GM12865 (cell line): ENCODE measurements at places on chromosomes 16 and 17.

- no peak for DNase-seq
These were observed 7.5 kb upstream of the RASD1 start for GRCh38 chr17:17503566-17504130.

- no peak for DNase-seq
These were observed 11.6 kb downstream of the WNT9B start for GRCh38 chr17:46862949-46863348.

- no peak for DNase-seq
These were observed 50.8 kb downstream of the USP10 start for GRCh38 chr16:84750575-84750974.

- no peak for DNase-seq
These were observed 1.8 kb upstream of the OR1E1 start for GRCh38 chr17:3400055-3400454.

DNA sequence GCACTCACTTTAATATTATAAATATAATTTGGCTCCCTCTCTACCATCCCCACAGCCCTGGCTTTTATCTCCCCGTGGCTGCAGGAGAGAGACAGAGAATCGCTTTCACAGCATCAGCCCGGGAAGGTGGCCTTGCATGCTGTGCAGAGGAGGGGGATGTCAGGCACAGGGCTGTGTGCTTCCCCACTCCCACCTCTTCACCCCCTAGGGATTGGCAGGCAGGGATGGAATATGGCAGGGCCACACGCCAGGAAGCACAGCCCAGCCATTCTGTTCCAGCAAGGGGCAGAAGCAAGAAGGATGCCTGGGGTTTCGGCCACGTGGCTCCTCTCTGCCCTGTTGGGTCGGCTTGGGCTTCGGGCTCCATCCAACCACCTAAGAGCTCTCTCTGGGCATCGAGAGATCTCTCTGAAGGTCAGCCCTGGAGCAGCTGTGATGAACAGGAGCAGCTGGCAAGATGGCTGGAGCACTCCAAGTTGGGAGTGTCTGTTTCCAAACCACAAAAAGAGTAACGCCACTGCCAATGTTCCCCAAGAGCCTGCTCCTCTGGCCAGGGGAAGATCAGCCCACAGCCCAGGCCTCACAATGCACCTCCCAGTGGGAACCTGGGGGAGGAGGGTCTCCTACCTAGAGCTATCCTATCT, 223.2 kb downstream of the C16orf78 start:
- DNase-seq, result no peak

GRCh38 chr17:45018848-45019711, 32.4 kb downstream of the DCAKD start:
- DNase-seq, result peak; percentile 59

- no peak for DNase-seq
These were observed 179.2 kb downstream of the MAP2K6 start for GRCh38 chr17:69593716-69594115.

DNA sequence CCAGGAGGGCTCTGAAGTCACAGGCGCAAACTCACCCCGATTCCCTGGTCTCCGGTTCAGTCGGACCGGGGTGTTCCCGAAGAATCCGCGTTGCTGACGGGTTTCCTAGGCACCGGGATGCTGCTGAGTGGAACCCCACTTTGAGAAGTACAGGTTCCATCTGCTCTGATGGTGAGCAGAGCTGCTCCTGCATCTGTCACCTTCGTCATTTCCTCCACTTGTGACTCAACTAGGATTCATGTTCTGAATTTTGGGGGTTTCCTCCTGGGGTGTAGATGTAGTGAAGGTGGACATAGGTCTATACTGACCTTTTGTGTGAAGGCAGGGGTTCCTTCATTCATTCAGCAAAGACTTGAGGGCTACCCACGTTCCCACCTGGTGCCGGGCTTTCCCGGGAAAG, 25.0 kb downstream of the LGALS3BP start:
- DNase-seq, result no peak

- no peak for DNase-seq
These were observed 951 bp downstream of the TMED6 start for GRCh38 chr16:69350536-69351133.

DNA sequence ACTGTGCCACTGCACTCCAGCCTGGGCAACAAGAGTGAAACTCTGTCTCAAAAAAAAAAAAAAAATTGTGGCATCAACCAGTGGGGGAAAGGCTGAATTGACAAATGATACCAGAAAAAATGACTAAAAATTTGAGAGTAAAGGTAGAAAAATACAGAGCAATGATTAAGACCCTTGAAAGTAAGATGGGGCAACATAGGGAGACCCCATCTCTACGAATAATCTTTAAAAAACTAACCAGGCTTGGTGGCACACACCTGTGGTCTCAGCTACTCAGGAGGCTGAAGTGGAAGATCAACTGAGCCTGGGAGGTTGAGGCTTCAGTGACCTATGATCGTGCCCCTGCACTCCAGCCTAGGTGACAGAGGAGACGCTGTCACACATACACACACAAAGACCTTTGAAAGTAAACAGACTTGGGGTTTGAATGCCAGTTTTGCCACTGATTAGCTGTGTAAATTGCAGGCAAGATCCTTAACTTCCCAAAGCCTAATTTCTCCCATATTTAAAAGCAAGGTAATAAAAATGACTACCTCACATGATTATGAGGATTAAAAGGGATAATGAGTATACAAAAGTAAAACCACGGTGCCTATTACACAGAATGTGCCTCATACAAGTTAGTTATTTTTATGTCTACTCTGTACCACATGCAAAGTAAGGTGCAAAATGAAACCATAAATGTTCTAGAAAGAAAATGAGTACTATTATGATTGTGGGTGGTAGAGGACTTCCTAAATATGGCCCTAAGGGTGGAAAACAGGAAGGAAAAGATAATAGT, 21.7 kb upstream of the PAFAH1B1 start:
- peak; percentile 65 for DNase-seq

DNA sequence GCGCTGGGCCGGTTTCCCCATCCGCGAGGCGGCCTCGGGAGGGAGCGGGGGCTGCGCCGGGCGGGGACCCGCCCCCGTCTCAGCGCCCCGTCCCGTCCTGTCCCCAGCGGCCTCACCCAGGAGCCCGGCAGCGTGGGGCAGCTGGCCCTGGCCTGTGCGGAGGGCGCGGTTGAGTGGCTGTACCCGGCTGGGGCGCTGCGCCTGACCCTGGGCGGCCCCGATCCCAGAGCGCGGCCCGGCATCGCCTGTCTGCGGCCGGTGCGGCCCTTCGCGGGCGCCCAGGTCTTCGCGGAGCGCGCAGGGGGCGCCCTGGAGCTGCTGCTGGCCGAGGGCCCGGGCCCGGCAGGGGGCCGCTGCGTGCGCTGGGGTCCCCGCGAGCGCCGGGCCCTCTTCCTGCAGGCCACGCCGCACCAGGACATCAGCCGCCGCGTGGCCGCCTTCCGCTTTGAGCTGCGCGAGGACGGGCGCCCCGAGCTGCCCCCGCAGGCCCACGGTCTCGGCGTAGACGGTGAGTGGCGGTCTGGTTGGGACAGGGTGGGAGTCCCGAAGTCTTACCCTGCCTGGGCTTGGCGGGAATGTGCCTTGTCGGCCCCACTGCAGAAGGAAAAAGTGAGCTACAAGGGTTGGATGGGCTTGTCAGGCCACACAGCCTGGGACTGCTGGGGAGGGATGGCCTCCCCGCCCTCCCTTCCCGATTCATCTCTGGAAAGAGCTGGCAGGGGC, 720 bp downstream of the METRN start:
- no peak for DNase-seq

- peak; percentile 30 for DNase-seq
These were observed 46.4 kb downstream of the IRF8 start for GRCh38 chr16:85945424-85945751.

GRCh38 chr17:60345233-60345632, 46.7 kb downstream of the USP32 start:
- DNase-seq, result no peak

DNA sequence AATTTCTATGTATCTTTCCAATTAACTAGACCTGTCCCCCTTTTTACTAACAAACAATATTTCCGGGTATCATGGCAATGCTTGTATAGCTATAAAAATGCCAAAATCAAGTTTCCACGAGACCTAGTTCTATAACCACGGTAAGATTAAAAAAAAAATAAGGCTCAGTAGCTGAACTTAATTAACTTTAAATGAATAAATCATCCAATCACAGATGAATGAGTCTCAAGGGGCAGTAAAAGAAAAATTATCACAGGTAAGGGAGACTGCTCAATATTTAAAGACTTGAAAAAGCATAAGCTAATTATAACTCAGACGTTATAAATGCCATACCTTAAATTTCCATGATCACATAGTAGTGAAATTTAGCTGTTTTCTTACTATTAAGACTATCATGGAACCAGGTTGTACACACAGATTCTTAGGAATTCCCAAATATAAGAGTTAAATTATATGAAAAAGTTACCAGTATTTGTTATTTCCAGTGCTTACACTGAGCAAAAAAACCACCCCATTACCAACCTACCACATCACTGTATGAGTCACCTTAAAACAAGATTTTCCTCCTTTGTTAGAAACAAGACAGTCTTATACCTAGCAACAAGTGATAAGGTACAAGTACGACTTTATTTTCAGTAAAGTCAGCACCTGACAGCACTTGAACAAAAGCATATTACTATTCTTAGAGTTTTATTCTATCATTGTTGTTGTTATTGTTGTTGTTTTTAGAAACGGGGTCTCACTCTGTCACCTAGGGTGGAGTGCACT, 20.6 kb downstream of the SSH2 start:
- DNase-seq, result no peak

DNA sequence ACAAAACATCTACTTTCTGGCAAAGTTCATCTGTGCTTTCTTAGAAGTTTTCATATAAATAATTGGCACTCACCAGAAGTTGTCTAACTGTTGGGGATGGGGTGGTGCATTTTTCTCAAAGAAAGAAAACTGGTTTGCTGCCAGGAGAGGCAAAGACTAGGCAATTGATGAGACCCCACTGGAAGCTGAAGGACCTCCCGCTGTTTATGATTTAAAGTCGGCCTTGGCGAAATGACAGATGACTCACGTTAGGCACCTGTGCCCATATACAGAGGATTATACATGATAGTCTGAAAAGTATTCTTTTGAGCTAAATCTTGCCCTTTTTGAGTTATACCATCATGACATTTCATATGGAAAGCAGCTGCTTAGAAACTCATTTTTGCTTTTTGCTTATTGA, 193.0 kb upstream of the ZFHX3 start:
- no peak for DNase-seq
